Activated CD4-positive, alpha-beta T cell treated with anti-CD3 and anti-CD28 coated beads for 36 hours (primary cell): ENCODE measurements at places on chromosomes 5 and 9. TPM values are rescaled to one million over a fixed set of nuclear protein-coding genes. Genes with fewer than 3 reads are reported as not detected.

HSDL2 gene
- total RNA-seq = 24.7 TPM

AMBP gene
- not detected for total RNA-seq

INSL6 gene
- not detected for total RNA-seq

HSD17B3 gene
- not detected for total RNA-seq

CXCL14 gene
- total RNA-seq = not detected

AJM1 gene
- 4.8 TPM for total RNA-seq

DNA sequence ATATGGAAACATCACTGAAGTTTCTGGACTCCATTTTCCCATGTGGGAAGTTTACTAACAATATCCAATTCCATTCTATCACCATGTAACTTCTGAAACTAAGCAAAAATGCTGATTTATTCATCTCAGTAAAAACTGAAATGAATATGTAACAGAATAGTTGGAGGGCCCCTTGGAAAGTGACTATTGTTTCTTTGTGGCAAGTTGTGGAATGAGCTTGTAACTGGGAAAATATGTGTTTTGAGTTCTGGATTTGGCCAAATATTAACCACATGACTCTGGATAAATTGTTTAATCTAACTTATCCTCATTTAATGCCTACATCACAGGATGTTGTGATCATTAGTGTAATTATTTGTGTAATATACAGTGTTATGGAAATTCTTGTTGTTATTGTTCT lies 619.3 kb downstream of the TLE4 start:
- H3K27ac ChIP-seq = no peak overlapping the region
- H3K27me3 ChIP-seq = peaks cover 1% of the 10 kb centered on the region
- no peak overlapping the region for H3K4me3 ChIP-seq

DNA sequence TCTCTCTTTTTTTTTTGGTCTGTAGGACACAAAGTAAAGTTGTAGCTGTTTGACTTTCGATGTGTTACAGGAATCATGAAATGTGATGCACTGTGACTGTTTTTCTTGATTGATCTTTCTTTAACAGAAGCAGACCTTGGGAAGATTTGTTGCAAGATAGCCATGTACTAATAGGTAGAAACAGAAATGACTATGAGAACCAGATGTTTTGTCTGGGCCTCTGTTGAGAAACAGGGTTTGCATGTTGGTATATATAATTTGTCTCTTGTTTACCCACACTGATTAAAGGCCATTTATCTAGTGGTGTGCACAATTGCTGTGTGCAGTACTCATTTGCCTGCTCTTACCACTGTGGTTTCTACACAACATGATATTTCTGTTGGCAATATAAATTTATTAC lies 125.1 kb downstream of the HACD4 start:
- no peak overlapping the region for H3K4me3 ChIP-seq
- H3K27ac ChIP-seq = no peak overlapping the region
- H3K36me3 ChIP-seq = peaks cover 2% of the 10 kb centered on the region
- no peaks in the 10 kb centered on the region for H3K4me1 ChIP-seq
- no peak for DNase-seq

GRCh38 chr5:68802430-68802829 lies 291.4 kb upstream of the SLC30A5 start:
- no peaks in the 10 kb centered on the region for H3K27me3 ChIP-seq
- H3K4me3 ChIP-seq = no peak overlapping the region
- no peak for DNase-seq
- H3K27ac ChIP-seq = no peak overlapping the region
- no peaks in the 10 kb centered on the region for H3K36me3 ChIP-seq

GRCh38 chr9:6132650-6133049 lies 83.0 kb upstream of the IL33 start:
- no peak overlapping the region for H3K4me3 ChIP-seq
- peaks cover 7% of the 10 kb centered on the region for H3K4me1 ChIP-seq
- H3K27me3 ChIP-seq = peaks cover 13% of the 10 kb centered on the region
- H3K27ac ChIP-seq = no peak overlapping the region
- no peak for DNase-seq

DNA sequence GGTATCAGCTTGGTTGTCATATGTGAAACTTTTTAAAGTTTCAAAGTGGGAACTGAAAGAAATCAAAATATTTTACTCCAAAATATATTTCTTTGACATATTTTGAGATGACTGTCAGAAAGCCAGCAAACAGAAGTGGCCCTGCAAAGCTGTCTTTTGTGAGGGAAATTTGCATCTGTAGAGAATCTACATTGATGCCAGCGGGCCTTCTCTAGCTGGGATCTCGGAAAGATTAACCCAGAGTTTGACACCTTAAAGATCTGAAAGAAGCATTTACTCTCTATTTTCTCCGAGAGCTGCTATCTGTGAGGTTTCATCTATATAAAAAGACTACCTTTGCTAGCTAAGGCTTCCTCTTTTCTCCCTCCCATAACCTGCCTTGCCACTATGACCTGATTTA lies 303.6 kb downstream of the FBXL17 start:
- no peaks in the 10 kb centered on the region for H3K4me1 ChIP-seq
- no peaks in the 10 kb centered on the region for H3K27me3 ChIP-seq
- DNase-seq = no peak
- H3K4me3 ChIP-seq = no peak overlapping the region
